Neural progenitor cell (in vitro differentiated cells): ENCODE measurements at places on chromosomes 2 and 18. TPM values are rescaled to one million over a fixed set of nuclear protein-coding genes. Genes with fewer than 3 reads are reported as not detected.

- DNase-seq: no peak
Measured at GRCh38 chr2:240356700-240357640, 78.5 kb upstream of the GPC1 start.

GRCh38 chr2:224520064-224520463, 65.1 kb downstream of the CUL3 start:
- DNase-seq: no peak

GRCh38 chr18:55529581-55529980, 58.4 kb downstream of the TCF4 start:
- DNase-seq: no peak

DNA sequence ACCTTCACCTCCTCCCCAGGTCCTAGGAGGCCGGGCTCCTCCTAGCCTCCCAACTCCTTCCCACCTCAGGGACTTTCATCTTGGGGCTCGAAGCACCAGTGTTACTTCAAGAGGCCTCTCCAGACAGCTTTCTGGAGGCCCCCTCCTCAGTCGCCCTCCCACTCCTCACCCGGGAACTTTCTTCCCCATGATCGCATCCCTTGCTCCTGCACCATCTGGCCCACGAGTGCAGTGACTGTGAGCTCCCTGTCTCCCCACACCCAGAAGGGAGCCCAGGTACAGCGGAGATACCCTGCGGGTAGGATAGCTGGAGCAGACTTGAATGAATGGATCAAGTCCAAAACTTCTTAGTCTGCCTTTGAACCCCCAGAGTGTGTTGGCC, 6.1 kb downstream of the ERFE start:
- no peak for DNase-seq

GRCh38 chr2:144650907-144651306, 131.0 kb upstream of the ZEB2 start:
- DNase-seq: peak; percentile 29

DNA sequence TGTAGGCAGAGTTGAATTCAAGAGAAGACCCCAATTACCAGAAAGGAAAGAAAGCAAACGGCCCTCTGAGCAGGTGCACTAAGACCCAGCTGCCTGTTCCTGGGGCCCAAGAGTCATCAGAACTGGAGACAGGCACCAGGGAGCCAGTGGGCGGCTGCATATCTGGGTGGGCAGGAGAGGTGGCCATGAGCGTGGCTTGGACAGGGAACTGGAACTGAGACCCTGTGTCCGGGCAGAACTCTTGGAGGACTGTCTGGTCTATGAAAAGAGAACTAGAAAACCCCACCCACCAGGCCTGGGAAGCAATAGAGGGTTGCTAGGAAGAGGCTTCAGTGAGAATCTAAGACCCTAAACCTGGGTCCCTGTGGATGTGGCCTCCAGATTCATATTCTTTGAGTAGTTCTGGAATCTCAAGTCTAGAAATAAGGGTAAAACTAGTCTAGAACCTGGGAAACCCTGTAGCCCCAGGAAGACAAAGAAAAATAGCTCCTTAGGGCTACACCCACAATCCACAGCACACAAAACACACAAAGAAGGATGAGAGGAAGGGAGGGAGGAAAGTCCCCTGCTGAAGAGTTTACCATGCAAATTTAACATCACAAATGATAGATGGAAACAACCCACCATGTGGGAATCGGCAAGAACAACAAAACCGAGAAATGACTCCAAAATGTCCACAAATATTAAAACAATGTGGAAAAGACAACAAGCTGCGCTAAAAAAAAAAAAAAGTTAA, 147.0 kb downstream of the HDAC4 start:
- no peak for DNase-seq

GRCh38 chr18:32621034-32621433, 150.4 kb upstream of the GAREM1 start:
- DNase-seq: no peak

DNA sequence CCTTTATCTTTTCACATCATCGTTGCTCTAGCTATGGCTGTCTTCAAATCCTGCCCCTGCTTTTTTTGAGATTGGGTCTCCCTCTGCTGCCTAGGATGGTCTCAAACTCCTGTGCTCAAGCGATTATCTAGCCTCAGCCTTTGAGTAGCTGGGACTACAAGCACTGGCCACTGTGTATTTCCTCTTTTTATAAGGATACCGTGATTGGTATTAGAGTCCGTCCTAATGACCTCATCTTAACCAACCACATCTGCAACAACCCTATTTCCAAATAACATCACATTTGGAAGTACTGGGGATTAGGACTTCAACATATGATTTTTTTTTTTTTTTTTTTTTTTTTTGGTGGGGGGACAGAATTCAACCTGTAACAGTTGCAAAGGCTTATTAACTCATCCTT, 9.1 kb downstream of the RESP18 start:
- DNase-seq: no peak

DNA sequence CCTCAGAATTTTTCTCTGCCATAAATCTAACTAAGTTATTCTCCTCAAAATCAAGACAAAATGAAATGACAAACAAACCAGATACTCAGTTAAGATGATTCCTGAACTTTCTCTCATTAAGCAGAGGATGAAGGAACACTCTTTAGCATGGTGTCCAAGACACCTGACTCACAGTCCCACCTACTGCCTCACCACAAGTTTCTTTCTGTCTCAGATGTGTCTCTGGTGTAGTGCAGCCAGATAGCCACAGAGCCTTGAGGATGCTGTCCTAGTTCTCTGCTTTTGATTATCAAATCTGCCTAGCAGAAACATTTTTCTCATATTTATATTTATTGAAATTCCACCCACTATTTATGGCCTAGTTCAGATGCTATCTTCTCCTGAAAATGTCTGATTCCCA, 103.6 kb upstream of the TMEM200C start:
- no peak for DNase-seq

- DNase-seq: no peak
Measured at GRCh38 chr2:96940980-96941775, 45.2 kb downstream of the FAM178B start.

The CENPO gene
- total RNA-seq: 50.6 and 52.2 TPM in 2 replicates

The SCG2 gene
- total RNA-seq: 0.04 and 0.25 TPM in 2 replicates

The DSG1 gene
- total RNA-seq: not detected in 2 replicates

The PRSS56 gene
- total RNA-seq: not detected in 2 replicates

The ALPI gene
- not detected in 2 replicates for total RNA-seq
